Stimulated activated CD4-positive, alpha-beta T cell treated with anti-CD3 and anti-CD28 coated beads, Interleukin-15, amount 100 ng/mL, for 1 hour (primary cell): ENCODE measurements at places on chromosomes 7 and 10.

- no peak for DNase-seq
Measured at GRCh38 chr7:119482209-119482608, 790.8 kb upstream of the KCND2 start.

- DNase-seq = no peak
Measured at GRCh38 chr7:4015371-4015770, 666.7 kb upstream of the FOXK1 start.

GRCh38 chr10:15824498-15824897, 35.8 kb downstream of the MINDY3 start:
- no peak for DNase-seq

DNA sequence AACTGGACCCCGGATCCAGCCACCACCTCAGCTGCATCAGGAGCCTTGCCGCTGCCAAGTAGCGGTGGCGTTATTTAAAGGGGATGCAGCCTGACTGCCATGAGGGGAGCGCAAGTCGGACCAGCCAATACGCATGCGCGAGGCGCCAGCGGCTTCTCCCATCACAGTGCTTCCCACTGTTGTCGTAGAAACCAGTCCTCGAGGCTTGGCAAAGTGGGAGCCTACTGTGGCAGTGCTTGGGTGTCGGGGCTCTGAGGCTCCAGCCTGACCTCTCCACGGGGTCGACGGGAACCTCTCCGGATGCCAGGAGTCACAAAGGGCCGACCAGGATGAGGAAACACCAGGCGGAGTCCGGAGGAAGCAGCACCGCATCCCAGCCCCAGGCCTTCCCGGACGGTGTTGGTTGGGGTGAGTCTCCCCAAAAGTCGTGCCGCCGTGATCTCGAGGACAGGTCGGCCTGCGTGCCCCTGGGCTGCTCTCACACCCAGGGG, 369.6 kb downstream of the ZNF716 start:
- no peak for DNase-seq

DNA sequence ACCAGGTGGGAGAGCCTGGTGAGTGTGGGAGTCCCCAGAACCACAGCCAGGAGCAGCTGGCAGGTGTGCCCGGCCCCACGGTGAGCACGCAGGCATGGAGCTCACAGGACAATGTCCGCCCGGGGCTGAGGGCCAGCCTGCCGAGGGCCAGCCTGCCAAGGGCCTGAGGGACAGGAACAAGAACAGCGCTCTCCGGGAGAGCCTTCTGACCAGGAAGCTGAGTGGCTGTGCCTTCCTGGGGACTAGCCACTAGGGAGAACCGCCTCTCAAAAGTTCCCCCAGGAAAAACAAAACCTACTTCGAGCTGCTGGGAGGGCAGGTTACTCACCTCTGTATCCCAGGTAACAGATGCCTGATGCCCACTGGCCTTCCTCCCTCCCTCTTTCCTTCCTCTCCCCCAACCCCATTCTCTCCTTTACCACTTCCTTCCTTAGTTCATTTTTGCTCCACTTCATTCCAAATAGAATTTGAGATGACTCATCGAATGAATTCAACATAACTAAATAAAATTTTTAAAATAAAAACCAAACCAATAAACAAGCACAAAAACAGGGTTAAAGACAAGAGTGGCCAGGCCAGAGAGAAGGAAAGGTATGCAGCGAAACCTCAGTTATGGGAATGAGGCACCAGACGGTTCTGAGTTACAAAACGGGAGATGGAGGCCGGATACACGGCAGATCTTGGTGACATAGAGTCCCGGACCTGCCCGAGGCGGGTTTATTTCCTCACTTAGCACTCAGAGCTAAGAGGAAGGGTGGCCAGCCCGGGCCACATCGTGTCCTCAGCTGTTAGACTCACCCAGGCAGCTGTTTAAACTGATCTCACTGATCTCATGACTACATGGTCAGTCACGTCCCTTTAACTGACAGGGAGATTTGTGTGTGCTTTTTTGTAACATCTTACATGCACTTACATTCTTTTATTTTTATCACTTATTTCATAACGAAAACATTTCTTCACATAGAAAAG, 128.5 kb downstream of the TNS3 start:
- DNase-seq = no peak

GRCh38 chr10:34995925-34996324, 94.2 kb downstream of the CUL2 start:
- DNase-seq = no peak

DNA sequence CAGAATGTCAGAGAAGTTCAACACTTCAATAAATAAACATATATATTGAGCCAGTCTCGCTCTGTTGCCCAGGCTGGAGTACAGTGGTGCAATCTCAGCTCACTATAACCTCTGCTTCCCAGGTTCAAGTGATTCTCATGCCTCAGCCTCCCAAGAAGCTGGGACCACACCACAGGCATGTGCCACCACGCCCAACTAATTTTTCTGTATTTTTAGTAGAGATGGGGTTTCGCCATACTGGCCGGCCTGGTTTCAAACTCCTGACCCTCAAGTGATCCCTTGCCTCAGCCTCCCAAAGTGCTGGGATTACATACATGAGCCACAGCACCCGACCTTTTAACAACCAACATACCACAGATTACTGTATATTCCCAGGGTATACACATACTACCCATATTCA, 134.2 kb downstream of the JMJD1C start:
- no peak for DNase-seq
